ENCODE measurements at places on chromosomes 16 and 17.

DNA sequence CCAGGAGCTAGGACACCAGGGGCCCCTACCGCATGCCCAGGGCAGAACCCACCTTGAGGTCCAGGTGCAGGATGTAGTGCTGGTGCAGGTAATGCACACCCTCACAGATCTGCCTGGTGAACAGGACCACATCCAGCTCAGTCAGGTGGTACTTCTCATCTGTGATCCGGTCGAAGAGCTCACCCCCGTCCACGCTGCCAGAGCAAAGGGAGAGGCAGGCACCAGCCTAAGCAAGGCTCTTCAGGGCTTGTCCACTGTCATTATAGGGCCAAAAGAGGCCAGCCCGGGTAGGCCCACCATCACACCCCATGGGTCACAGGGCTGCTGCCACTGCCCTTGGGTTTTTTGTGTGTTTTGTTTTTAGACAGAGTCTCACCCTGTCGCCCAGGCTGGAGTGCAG lies 21.0 kb downstream of the MYLK3 start:
- DNase-seq, result no peak

- no peak for DNase-seq
Observed at GRCh38 chr16:49755313-49755620, 100.6 kb downstream of the ZNF423 start.

GRCh38 chr17:3944485-3945388 lies 19.5 kb downstream of the ATP2A3 start:
- peak; percentile 23 for DNase-seq

DNA sequence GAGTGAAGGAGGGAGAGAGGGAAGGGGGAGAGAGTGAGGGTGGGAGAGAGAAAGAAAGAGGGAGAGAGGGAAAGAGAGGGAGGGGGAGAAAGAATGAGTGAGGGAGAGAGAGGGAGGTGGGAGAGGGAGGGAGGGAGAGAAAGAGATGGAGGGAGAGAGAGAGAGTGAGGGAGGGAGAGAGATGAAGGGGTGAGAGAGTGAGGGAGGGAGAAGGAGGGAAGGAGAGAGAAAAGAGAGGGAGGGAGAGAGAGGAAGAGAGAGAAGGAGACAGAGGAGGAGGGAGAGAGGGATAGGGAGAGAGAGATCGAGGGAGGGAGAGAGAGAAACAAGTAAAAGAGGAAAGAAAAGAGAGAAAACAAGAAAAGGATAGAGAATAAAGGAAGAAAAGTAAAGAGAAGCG lies 225.7 kb downstream of the SHISA9 start:
- DNase-seq, result no peak

GRCh38 chr16:50198802-50199403 lies 45.8 kb downstream of the TENT4B start:
- no peak for DNase-seq

DNA sequence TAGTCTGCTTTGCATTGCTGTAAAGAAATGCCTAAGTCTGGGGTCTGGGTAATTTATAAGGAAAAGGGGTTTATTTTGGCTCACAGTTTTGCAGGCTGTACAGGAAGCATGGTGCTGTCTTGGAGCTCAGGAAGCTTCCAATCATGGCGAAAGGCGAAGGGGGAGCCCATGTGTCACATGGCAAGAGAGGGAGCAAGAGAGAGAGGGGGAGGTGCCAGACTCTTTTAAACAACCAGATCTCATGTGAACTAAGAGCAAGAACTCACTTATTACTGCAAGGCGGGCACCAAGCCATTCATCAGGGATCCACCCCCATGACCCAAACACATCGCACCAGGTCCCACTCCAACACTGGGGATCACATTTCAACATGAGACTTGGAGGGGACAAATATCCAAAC lies 148.2 kb upstream of the HS3ST2 start:
- no peak for DNase-seq

- DNase-seq, result no peak
Observed at GRCh38 chr17:73950593-73950914, 252.9 kb upstream of the RPL38 start.

DNA sequence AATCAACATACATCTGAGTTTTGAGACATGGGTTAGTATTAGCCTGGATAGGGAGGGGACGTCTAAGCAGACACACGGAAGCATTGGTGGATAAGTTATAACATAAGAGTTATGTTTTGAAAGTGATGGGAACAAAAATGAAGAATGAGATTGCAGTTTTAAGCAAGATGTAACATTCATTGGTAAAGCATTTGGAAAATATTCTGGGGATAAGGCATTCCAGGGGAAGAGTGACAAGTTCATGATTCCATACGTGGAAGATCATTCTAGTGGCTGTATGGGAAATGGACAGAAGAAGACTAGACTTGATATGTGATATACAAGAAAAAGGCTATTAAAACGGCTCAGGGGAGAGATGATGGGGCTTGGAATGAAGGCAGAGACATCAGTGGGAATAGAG lies 632.9 kb downstream of the CDH8 start:
- no peak for DNase-seq

- peak; percentile 71 for DNase-seq
Observed at GRCh38 chr17:16470265-16470664, 21.7 kb downstream of the LRRC75A start.

- peak; percentile 76 for DNase-seq
Observed at GRCh38 chr17:21573961-21574610, 118.2 kb upstream of the KCNJ18 start.

- DNase-seq, result peak; percentile 72
Observed at GRCh38 chr17:1087381-1088241, 90.7 kb downstream of the TIMM22 start.

GRCh38 chr16:66522816-66523590 lies 26.9 kb downstream of the TK2 start:
- DNase-seq, result no peak

- DNase-seq, result no peak
Observed at GRCh38 chr17:48738803-48739526, 10.4 kb upstream of the HOXB13 start.

DNA sequence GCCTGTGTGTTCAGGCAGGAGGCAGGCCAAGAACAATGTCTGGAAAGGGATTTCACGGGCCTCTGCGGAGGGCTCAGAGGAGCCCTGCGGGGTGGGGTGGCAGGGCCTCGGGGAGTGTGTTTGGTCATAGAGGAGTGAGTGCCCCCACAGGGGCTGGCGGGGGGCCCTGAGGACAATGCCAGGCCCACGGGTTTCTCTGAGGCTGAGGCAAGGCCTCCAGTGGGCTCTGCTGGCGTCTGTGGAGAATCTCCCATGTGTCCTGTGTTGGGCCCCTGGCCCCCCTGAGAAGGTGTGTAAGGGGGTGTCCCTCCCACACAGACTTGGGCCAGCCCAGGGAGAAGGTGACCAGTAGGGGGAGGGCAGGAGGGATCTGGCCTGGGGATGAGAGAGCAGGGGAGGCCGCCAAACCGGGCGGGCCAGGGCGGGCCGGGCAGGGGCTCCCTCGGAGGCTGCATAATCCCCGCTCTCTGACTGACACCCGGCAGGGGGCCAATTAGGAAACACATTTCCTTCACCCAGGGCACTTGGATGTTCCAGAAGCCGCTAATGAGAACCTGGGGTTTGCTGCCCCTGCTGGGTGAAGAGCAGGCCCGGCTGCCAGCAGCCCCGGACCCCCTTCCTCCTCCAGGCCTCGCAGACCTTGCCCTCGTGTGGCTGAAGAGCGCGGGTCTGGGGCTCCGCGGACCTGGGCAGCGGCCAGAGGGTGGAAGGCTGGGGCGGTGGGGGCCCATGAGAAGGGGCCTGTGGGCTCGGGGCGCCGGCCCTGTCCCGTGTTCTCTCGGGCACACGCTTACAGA lies 204.2 kb downstream of the NTN1 start:
- no peak for DNase-seq

DNA sequence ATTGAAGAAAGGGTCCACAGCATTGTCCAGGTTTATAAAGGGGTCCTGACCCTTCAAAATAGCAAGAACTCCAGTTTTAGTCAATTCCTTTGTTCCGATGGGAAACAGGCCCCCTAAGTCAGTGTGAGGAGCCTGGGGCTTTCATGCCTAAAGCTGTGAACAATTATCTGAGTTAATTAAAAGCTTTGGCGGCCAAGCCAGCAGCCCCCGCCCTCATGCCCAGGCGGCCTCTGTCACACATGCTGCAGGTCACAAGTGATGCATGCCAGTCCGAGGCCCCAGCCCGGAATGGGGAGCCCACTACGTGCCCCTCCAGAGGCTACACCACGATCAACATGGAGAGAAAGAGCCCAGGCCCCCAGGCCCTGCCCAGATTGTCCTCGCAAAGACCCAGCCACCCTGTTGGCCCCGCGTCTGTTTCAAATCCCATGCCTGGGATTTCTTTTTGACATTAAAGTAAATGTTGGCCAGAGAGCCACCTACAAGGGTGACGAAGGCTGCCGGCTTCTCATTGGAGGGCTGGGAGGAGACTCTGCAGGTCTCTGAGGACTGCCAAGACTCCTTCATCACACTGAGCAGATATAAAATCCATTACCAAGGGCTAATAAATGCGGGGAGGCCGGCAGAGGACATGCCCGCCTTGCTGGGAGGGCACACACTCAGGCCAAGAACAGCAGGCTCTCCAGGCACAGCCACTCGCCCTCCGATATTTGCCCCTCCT lies 14.5 kb upstream of the PITPNM3 start:
- DNase-seq, result no peak

GRCh38 chr17:60542071-60542470 lies 16.0 kb upstream of the APPBP2 start:
- DNase-seq, result no peak

- peak; percentile 42 for DNase-seq
Observed at GRCh38 chr17:66673668-66674276, 161.1 kb upstream of the CACNG5 start.

DNA sequence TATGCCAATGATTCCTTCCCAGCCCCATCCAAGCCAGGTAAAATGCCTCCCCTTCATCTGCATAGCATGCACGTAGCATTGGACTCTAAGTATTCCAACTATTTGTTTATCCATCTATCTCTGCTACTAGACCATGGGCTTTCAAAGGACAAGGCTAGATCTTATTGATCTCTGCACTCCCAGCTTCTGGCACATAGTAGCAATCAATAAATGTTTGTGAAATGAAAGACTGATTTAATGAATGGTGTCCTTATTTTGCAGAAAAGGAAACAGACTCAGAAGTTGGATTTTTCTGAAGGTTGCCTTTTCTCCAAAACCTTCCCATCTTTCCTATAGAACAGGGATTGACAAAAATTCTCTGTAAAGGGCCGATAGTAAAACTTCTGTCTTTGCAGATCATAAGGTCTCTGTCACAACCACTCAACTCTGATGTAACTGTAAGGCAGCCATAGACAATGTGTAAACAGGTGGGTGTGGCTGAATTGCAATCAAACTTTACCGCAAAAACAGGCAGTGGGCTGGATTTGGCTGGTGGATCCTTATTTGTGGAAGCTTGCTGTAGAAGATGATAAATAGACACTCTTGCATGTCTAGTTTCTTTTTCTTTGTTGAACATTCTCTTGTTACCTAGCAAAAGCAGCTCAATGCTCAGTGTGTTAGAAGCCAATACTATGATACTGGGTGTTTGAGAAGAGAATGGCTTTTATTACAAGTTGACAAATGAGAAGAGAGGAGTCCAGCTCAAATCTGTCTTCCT lies 7.6 kb upstream of the CMTR2 start:
- DNase-seq, result no peak

GRCh38 chr17:14214271-14214670 lies 22.4 kb downstream of the CDRT15 start:
- DNase-seq, result no peak

GRCh38 chr17:9843152-9844010 lies 17.7 kb downstream of the GLP2R start:
- no peak for DNase-seq

DNA sequence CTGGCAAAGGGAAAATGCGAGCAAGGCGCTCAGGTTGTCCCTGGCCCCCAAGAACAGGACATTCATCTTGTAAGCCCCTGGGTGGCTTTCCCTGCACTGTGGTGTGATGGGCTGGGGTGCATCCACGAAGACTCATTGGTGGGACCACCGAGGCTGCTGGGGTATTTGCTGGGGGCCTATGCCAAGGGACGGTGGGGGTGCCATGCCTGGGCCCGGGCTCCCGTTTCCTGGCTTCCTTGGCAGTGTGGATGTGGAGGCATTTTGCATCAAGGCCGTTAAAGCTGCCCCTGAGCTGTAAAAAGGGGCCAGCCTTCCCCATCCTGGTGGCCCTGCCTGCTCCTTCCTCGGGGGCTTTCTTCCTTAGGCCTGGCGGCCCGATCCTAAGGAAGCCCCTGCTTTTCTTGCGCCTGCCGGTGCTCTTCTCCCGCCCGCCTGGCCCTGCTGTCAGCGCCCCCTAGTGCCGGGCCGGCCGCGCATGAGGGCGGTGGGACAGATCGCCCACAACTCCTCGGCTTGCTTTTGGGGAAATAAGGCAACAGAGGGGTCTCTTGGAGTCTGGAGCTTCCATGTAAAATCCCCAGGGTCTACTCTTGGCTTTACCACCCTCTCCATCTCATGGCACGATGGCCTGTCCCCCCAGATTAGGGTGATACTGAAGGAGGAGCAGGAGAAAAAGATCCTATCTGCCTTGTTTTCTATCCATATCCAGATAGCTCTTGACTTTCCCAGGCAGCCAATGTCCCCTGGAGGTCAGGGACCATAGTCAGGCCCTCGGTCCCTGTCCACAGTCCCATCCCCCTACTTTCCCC lies 9.8 kb upstream of the TBX2 start:
- no peak for DNase-seq

DNA sequence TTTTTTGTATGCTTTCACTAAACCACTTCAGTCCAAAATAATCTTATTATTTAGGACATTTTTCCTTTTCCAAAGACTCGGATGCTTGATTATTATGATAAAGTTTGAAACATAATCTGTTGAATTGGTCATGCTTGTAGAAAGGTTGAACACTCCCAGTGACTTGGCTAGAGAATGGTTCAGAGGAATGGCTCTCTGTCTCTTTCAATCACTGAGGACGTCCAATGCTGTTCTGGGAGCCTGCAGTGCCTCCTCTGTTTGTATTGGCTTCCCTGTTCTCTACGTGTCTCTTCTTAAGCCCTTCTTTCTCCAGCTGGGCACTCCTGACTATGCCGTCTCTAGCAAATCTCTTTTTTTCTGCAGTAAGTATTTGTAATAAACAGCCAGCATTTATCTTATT lies 369.0 kb upstream of the DYNLRB2 start:
- DNase-seq, result no peak

DNA sequence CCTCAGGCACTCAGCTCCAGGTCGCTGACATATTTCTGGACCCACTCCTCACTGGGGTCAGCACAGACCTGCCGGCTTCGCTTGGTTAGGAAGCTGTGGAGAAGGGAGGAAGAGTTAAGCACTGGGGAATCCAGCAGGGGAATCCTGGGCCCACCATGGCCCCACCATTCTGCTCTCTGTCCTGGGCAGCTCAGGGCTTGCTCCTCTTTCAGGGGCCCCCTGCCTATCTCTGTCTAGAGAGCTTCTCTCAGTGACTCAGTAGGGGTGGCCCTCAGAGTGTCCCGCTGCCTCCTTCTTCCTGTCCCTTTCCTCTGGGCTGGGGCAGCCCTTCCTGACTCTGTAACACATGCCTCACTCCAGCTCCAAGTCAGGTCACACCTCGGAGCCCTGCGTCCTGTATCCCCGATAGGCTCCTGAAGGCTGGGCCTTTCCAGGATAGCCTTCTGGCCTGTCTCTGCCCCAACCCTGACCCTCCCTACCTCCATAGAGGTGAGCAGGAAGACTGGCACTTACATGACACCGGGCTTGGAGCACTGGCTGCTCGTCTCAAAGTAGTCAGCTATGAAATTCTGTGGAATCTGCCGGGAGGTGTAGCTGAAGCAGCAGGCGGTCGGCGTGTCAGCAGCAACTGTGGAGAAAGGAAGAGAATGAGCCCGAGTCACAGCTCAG lies 1.1 kb downstream of the CCL3 start:
- no peak for DNase-seq

Measured in anterior cingulate cortex (tissue), 58 donors.